NCI-H2081 (cell line): ENCODE measurements at places on chromosomes 2 and 18.

DNA sequence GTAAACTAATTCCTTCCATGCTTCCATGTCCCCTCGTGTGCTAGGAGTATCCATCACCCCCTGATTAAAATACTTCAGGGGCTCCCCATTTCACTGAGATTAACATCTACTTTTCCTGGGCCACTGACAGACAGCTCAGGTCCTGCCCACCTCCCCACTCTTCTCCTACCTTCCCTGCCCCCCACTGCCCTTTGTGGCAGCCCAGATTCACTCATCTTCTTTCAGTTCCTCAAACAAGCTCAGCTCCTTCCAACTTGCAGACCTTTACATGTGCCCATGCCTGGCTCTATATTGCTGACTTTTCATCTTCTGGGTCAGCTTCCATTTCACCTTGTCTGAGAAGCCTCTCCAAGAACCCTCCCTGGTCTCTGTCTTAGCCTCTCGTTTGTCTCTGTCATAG lies 12.0 kb downstream of the RUFY4 start:
- DNase-seq = no peak

DNA sequence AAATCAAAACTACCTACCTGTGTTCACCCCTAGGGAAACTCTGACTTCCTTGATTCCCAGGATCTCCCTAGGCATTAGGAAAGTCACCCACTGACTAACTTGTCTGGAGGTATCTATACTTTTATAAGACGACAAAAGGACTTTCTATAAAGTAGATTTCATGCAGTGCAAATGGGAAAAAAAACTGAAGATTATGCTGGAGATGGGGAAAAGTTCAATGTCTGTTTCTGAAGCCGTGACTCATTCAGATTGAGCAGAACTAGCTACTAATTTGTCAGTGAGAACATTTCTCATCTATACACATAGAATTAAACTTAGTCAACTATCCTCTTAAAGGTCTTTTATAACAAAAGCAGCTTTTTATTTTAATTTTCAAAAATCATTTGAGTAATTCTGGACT lies 6.0 kb downstream of the SEPTIN10 start:
- DNase-seq = no peak

- no peak for DNase-seq
These were observed 178.9 kb downstream of the AGAP1 start for GRCh38 chr2:235672720-235673119.

DNA sequence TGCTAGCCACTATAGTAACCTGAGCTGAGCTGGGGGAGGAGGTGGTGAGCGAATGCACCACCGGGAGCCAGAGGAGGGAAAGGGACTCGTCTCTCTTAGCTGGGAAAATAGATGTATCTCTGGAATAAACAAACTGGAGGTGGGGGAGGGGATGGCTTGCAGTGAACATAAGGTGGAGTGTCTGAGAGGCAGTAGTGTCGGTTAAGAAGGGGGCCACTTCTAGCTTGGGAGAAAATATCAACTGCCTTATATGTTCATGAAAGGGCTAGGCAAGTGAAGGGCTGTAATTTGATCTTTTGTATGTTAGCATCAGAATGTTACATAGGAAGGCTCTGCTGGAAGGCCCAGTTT lies 2.2 kb downstream of the SETBP1 start:
- peak; percentile 2 for DNase-seq

GRCh38 chr18:71028285-71028762 lies 739.5 kb downstream of the SOCS6 start:
- peak; percentile 5 for DNase-seq

DNA sequence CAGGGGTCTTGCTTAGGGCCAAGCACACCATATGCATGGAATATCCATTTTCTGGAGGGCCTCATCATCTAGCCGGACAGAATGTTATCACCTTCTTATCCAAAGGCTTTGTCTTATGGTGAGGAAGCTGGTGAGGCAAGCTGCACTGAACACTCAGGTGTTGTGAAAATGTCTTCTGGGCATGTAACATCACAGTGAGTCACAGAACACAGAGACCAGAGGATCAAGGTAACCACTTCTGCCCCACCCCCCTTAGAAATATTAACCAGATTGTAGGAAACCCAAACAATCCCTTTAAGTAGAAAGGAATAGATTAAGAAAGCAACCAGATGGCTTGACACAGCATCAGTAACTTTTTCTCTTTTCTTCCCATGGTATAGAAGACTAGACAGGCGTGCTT lies 51.1 kb downstream of the MYO5B start:
- no peak for DNase-seq

DNA sequence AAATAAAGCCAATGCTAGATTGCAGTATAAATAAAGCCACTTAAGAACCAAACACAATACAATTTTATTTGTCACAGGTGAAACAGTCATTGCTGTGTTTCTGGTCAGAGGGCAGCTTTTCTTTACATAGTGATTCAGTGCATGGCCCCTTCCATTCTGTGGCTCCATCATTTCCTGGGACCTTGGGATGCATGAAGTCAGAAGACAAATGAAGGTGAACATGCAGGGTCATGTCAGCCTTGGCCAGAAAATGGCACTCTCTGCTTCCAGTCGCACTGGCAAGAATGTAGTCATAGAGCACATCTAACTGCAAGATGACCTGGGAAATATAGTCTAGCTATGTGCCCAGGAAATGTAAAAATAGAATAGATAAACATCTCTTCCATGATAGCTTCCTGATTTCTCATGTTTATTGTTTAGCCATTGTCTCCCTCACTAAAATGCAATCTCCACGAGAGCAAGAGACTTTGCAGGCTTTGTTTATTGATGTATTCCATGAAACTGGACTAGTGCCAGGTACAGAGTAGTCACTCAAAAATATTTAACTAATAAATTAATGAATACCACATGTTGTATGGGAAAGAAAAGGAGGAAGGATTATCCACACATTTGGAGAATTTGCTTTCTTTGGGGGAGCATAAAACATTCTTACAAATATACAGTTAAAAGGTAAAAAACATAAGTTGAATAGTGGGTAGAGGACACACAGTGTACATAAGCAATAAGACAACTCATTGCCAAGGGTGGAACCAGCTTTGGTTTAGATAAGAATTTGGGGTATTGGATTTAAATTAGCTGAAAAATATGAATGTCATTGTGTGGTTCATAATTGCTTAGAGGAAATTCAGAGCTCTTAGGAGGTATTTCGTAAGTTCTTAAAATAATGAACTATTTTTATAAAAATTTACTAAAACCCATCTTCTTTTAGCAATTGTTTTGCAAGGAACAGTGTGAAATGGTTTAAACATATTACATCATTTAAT lies 343.8 kb downstream of the PID1 start:
- no peak for DNase-seq

DNA sequence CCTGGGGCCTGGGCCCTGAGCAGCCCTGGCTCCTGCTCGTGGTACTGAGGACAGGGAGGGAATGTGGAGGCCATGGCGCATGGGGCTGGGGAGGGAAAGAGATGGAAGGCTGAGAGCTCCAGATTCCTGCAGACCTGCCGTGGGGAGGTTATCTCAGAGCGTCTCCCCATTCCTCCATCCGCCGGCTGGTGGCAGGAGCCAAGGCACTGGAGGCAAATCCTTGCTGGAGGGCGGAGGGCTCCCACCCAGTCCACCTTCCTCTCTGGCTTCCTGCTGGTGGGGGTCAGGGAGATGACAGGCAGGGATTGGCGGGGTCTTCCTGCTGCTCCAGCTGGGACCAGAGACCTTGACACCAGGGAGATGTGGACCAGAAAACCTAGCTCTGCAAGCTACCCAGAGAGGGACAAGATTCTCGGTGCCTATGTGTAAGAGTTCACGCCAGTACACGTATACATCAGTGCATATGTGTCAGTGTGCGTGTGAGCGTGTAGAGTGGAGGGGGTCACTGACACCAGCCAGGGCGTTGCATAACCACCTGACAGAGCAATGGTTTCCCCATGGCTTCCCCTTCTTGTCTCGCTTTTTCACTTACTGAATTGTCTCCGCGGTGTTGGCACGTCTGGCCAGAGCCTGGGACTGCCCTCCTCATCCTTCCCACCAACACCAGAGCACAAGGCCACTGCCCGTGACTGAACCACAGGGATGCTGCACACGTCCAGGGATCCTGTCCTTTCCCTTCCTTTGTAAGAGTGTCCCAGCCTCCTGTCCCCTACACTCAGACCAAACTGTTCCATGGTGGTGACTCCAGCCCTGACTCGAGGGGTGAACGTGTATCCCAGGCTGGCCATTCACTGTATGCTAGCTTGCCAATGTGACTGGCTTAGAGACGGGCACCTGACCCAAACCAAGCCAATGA lies 15.8 kb upstream of the SEMA4C start:
- no peak for DNase-seq

- no peak for DNase-seq
These were observed 432.5 kb upstream of the LRRTM1 start for GRCh38 chr2:80737047-80737446.

- no peak for DNase-seq
These were observed 25.6 kb upstream of the INSIG2 start for GRCh38 chr2:118062669-118063068.

- DNase-seq = no peak
These were observed 34.3 kb upstream of the SNED1 start for GRCh38 chr2:240963868-240964703.

- no peak for DNase-seq
These were observed 29.6 kb downstream of the MRO start for GRCh38 chr18:50790241-50790640.

- DNase-seq = no peak
These were observed 132.8 kb downstream of the ARHGAP15 start for GRCh38 chr2:143261986-143262385.

GRCh38 chr2:48940606-48941005 lies 185.1 kb upstream of the LHCGR start:
- peak; percentile 36 for DNase-seq

DNA sequence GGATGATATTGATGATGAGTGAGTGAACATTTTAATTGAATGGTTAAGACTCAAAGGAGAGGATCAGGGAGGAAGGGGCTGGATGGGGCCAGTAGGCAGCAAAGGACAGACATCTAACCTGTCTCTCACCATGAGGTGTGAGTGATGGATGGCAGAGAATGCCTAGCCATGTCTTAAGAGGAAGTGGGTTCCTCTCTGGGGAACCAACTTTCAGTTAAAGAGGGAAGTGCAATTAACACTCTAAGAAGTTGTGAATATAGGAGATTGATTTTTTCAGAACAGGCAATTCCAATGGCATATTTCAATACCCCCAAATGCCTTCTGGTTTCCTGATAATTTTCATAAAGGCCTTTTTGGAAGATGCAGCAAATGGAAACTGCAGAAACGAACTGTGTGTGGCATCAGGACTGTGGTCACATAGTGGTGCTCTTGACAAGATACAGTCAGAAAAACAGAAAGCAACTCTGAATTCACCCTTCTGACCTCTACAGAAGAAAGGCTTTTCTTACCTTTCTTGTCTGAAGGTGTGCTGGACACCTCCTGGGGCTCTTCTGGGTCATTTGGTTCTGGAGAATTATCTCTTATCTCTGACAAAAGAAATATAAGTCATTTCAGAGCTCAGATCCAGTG lies 10.2 kb downstream of the SP110 start:
- DNase-seq = no peak

DNA sequence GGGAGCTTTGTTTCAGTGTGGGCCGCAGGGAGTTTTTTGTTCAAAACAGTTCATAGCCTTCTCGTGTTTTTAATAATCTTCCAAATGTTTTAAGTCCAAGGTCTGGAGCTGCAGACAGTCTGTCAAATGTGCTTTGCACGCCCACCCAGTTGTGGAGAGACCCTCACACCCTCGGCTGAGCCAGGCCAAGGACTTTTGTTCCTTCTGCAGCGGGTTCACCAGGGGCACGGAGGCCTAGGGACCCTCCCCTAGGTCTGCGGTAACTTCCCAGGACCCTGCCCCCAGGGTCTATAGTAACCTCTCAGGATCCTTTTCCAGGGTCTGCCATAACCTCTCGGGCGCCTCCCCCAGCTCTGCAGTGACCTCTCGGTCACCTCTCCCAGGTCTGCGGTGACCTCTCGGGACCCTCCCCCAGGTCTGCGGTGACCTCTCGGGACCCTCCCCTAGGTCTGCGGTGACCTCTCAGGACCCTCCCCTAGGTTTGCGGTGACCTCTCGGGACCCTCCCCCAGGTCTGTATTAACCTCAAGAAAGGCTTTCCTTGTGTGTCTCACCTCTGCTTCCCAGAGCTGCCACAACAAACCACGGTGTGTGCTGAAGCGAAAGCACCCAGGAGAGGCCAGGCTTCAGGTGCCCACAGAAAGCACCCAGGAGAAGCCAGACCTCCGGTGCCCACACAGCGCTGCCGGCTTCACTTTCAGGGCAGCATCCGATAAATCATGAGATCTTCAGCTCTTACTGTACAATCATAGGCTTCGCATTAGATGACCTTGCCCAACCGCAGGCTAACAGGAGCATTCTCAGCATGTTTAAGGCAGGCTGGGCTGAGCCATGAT lies 301.9 kb upstream of the SALL3 start:
- DNase-seq = no peak

GRCh38 chr2:62334440-62335058 lies 138.6 kb downstream of the B3GNT2 start:
- DNase-seq = no peak

DNA sequence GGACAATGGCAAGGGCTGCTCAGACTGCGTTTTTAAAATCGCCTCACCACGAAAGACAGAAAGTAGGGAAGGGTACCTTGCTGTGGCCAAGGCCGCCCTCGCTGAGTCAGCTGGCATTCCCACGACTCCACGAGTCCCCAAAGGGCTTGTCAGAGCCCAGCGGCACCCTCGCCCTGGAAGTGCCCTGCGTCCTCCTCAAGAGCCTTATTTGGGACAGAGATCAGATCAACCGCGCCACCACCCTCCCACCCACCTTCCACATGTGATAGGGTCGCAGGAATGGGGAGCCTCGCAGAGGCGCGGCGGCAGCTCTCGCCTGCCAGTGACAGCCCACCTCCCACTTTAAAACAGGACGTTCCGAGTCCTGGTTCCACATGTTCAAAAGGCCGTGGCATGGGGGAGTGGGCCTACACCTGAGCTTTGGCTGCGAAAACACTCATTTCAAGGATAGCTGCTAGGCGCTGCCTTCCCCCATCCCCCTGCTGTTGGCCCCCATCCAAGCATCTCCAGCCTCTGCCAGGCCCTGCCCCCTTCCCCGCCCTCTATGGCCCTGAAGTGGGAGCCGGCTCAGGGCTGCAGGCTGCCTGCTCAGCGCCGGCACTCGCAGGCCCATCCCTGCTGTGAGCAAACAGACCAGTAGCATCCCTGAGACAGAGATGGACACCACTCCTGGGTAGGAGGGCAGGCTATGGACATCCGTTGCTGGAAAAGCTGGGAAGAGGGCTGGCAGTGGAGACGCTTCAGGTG lies 38.1 kb upstream of the ARHGEF4 start:
- no peak for DNase-seq

DNA sequence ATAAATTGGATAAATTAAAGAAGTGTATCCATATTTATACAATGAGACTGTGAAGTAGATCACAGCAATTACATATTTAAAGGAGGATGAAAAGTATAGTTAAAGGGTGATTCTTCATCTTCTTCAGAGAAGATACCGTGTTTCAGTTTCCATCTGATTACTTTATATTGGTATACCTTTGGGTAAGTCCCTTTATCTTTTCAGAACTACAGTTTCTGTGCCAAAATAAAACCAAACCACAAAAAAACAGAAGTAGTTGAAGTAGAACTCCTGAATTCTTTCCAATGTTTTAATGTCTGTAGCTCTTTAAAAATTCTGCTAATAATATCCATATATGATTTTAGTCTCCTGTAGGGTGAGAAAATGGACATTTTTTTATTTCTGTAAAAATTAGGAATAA lies 231.2 kb upstream of the LINC00305 start:
- DNase-seq = no peak
